Activated T-cell treated with anti-CD3 and anti-CD28 coated beads, Interleukin-2, amount 50 U/mL, for 48 hours (primary cell): ENCODE measurements at places on chromosomes 1 and 21.

DNA sequence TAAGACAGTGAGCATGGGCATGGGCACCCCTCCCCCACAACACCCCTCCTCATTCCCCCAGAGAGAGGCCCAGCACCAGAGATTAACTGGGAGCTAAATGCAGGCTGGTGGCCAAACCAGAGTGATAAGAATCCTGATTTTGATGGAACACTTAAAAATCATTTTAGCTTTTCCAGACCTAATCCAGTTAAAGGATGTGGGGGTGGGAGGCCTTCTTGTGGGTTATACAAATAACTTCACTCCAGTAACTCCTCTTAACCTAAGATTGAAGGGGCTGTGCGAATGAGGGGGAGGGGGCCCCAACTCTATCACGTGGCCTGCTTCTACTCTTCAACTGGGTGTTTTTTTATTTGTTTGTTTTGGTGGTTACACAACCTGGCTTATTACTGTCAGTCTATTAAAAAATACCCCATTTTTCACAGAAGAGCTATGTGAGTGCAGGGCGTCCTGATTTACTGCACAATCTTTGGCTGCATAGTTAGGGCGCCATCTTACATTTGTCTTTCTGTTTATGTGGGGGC is 398.1 kb upstream of the LYPLAL1 start:
- no peak for DNase-seq

DNA sequence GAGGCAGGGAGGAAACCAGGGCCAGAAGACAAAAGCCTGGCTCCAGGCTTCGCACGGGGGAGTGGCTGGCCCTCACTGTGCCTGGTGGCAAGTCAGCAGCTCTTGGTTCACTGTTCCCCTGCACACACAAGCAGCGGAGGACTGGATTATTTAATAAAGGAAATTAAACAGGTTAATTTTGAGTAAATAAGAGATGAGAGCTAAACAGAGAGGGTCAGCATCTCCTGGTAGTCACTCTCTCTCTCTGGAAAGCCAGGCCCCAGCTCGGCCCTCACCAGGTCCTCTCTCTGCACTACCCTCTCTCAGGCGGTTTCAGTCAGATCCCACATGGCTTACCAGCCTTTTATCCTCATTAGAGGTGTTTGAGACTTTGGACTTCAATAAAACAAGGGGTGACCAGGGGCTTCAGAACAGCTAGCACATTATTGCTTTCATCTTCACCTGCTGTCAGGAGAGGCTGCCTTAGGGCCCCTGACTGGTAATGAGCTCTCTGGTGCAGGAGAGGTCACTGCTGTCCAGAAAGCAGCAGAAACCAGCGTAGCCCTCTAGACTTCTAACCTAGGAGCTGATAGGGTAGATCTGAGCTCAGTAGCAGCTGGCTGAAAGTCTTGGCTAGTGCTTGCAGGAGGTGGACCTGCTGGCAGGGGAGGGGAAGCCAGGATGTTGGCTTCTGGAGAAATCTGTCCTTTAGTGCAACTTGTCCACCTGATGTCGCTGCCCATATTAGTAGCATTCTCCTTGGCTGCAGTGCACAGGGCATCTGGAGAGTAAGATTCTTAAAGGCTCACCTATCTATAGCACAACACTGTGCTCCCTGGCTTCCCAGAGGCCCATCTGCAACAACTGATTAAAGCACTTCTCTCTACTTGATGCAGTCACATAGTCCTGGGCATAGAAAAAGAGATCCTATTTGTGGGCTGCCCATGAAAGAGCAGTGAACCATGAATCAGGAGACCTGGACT is 45.9 kb downstream of the SYT6 start:
- DNase-seq, result no peak

DNA sequence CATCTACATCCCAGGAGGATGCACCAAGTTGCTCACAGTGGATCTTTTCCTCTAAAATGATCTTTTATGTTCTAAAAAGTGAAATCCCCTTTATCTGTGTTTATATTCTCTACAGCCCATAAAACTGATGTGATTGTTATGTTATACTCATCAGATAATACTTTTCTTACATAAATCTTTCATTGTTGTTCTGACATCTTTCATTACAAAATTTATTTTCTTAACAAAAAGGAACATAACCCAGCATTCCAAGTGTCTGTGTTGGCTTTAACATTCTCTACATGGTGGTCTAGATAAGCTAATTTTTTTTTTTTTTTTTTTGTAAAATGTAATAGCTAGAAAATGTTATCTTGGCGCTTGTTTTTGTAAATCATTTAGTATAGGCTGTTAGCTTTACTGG is 8.3 kb upstream of the CACYBP start:
- no peak for DNase-seq

DNA sequence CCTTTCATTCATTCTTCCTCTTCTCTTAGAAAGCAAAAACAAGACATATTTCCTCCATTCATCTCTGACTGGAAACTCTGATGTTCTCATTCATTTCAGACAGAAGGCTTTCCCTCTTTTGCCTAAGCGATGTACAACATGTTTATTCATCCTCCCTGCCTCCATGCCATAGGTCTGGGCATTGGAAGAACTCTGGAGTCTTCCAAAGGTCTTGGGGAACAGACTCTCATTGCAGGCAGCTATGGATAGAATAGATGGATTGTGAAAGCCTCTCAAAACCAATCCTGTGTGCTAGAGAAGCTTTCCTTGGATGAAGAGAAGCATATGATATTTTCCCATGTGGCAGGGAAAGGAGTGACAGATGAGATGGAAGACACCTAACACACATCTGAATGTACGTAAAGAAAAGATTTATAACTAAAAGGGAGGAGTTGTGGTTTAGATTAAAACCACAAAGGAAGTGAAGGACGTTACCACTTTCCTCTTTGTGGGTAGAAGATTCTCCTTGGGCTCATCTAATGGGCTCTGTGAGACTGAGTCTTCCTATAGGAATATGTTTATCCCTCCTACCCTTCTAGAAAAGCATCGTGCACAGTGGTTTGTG is 38.7 kb downstream of the BCL9 start:
- DNase-seq, result no peak

GRCh38 chr1:20695515-20695914 is 22.3 kb downstream of the KIF17 start:
- no peak for DNase-seq

DNA sequence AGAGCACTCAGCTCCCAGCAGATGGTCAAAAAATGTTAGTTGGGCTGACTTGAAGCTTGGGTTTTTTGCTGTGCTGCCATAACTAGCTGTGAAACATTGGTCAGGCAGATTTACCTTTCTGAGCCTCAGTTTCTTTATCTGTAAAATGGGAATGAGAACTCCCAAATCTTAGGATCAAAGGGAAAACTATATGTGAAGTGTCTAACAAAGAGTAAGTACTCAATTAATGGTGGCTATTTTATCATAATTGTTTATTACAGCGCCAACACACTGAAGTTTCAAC is 164.2 kb upstream of the POU3F1 start:
- DNase-seq, result no peak

DNA sequence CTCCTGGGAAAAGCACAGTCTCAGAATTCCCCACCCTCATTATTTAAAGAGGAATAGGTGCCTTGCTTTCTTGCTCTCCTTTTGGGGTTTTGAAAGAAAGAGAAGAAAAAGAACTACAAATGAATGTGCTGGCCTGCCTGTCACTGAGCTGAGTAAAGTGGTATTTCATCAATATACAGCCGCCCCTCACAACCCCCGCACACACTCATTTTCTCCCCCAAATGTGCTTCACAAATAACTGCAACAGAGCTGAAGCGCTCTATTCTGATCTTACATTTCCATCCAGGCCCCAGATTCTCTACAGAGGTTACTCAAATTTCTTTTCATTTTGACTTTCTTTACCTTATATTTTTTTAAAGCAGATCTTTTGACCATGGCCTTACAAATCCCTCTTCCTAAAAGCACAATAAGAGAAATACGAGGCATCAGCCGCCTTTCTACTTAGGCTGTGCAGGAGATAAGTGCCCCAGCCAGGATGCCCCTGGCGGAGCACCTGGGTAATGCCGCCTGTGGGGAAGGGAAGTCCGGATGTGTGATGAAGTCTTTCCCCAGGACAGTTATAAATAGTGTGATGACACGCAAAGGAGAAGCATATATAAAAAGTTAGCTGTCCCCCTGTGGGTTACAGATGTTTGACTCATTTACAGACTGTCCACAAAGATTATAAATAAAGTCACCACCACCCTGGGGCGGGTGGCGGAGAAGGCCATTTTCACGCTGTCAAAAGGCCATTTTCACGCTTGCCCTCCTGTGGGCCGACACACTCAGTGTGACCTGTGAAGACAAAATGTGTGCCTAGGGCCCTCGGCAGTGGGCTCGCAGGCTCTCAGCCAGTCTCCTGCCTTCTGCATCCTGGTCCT is 6.5 kb downstream of the KCNN3 start:
- peak; percentile 64 for DNase-seq
